NCI-H2081 (cell line): ENCODE measurements at places on chromosomes 16 and 17.

- DNase-seq: no peak
Measured at GRCh38 chr17:41907185-41907556, 11.6 kb downstream of the ACLY start.

- no peak for DNase-seq
Measured at GRCh38 chr16:46787909-46788308, 39.8 kb upstream of the MYLK3 start.

- no peak for DNase-seq
Measured at GRCh38 chr16:57152096-57153093, 33.4 kb downstream of the PSME3IP1 start.

DNA sequence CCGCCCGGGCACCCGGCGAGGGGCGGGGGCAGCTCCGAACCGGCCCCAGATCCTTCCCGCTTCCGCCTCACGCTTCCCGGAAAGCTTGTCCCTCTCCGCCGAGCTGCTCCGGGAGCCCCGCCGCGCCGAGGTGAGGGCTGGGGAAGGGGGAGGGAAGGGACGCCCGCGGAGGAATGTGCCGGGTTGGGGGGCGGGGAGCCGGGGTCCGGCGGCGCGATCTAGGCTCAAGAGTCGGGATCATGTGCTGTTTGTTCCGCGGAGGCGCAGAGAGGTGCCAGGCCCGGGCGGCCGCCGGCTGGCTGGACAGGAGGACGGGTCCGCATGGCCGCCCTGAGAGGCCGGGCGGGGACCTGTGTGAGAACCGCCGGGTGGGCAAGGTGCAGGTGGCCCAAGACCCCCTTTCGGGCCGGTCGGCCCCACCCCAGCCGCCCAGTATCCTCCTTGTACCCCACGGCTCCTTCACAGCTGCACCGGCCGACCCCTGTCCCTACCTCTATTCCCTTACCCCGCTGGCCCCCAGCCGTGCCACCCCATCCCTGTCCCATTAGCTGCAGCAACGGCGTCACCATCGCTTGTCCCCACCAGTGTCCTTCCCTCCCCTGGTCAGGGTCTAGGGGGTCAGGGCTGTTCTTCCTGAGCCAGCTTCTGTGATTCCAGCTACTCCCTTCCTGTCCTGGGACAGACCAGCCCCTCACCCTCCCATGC, 429 bp downstream of the KIF1C start:
- peak; percentile 22 for DNase-seq

DNA sequence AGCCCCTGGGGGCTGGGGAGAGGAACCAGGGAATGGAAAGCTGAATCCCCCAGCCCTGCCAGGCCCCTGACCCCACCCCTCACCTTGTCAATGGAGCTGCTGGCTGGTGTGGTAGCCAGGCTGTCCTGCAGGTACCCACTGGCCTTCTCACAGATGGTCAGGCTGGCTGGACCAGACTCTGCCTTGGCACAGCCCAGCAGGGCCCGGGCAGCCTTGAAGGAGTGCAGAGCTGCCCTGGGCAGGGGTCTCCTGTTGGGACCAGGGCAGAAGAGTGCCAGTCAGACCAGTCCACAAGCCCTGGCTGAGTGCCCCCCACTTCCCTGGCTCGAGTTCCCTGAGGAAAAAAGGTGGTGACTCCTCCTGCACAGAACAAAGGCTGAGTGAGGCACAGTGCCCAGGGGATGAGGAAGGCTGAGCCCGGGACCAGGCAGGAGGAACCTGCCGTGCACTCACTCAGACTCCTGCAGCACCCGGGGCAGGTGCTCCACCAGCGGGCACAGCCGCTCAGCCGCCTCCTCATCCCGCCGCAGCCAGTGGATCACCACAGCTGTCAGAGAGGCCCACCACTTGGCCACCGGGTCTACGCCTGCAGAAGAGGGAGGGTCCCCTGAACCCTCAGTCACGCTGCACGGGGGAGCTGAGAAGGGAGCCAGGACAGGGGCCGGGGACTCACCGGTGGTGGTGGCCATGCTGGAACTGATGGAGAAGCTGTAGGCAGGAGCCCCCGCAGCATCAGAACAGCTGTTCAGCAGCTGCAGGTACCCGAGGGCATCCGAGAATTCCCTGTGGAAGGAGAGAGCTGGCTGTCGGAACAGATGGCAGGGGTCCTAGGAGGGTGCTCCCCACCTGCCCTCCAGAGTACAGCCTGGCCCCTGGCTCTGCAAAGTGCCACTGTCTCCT, 22.4 kb downstream of the SREBF1 start:
- DNase-seq: no peak

DNA sequence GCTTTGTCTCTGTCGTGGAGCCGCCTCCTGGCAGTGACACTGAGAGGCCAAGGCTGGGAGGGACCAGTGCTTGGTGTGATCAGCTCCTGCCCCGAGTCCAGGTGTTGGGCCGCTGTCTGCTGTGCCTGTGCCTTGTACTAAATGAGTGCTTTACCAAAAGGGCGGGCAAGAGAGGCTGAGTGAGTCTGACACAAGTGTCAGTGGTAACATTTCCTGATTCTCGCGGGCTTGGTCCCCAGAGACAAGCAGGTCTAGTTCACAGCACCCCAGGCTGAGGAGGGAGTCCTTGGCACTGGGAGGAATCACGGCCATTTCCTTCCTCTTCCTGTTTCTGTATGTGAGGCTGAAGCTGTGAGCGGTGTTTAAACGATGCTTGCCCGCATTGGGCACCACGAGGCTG, 30.2 kb downstream of the PLD6 start:
- no peak for DNase-seq
